ENCODE measurements at places on chromosomes 6 and 20.

- no peak for DNase-seq
These were observed 32.3 kb downstream of the ID4 start for GRCh38 chr6:19869464-19869863.

GRCh38 chr20:64058536-64058935, 4.5 kb upstream of the TCEA2 start:
- no peak for DNase-seq

GRCh38 chr6:10485406-10485805, 35.7 kb upstream of the GCNT2 start:
- no peak for DNase-seq

DNA sequence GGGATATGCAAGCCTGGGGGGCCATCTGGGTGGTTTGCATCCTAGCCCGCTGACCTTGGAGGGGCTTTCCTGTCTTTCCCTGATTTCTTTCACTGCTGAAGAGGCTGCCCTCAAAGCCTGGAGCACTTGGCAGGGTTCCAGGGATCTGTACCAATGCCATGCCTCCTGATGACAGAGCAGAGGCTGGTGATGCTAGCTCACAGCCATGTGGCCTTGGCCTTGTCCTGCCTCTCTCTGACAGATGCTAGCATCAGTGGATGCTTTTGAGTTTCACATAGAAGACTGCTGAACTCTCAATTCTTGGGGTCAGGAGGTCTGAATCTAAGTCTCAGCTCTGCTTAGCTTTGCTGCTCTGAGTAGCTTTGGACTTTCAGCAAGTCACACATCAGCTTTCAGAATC, 21.9 kb upstream of the RREB1 start:
- no peak for DNase-seq

DNA sequence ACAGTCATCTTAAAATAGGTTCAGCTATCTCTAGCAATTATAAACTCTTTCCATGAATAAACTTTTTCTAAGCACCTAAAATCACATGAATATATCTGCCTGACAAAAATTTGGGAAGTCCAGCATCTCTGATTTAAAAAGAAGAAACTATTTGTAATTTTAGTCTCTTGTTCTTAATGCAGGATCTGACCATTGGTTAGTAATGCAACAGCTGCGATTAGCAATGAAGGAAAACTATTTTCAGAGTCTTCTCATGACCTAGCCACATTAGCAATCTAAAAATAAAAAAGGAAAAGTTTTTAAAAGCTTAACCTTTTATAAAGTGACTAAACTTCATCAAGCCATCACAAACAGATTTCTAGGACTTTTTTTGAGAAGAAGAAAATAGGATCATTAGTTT, 97.5 kb downstream of the PTPRK start:
- DNase-seq = no peak

- DNase-seq = no peak
These were observed 62.8 kb downstream of the PLG start for GRCh38 chr6:160764847-160765246.

GRCh38 chr20:61252601-61253263, 671 bp downstream of the CDH4 start:
- DNase-seq = no peak

- DNase-seq = no peak
These were observed 336.8 kb upstream of the MANEA start for GRCh38 chr6:95240514-95240913.

GRCh38 chr20:61869750-61870507, 195.8 kb downstream of the TAF4 start:
- DNase-seq = no peak

- DNase-seq = no peak
These were observed 463 bp upstream of the HLA-DMB start for GRCh38 chr6:32941214-32941768.

GRCh38 chr20:13221313-13221672, 219 bp downstream of the ISM1 start:
- peak; percentile 12 for DNase-seq

- no peak for DNase-seq
These were observed 161.5 kb upstream of the HEY2 start for GRCh38 chr6:125587666-125588632.

GRCh38 chr20:34074101-34074760, 37.8 kb downstream of the EIF2S2 start:
- DNase-seq = no peak

DNA sequence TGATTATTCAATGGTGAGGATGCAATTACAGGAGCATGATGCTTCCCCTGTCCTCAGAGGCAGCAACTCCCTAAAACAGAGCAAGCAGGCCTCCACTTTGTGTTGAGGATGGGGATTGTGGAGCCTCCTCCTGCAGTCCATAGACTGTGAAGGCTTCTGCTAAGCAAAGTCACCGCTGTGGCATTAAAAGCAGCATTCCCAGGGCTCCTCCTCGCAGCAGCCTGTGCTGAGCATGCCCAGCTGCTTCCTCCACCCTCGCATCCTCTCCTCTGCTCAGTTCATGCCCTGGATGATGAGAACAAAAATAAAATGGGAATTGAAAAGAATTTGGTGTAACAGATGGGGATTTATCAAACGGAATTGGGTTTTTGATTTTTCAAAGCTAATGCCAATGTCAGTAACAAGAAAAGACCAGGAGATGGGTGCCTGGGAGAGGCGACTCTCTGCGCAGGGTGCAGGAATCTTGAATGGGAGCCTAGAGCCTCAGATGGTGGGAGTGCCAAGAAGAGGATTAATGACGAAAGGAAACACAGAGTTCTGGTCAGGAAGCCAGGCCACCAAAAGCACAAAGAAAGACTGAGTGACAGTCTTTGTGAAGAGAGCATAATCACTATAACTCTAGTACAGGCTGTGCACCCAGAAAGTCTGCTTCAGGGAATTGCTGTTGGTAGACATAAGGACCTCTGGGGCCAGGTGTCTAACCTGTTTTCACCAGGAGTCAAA, 347.6 kb downstream of the TPBG start:
- no peak for DNase-seq

- no peak for DNase-seq
These were observed 98.6 kb upstream of the RNF24 start for GRCh38 chr20:4113615-4114603.

- DNase-seq = no peak
These were observed 10.6 kb upstream of the RBBP8NL start for GRCh38 chr20:62437927-62438326.

- no peak for DNase-seq
These were observed 14.0 kb downstream of the IGF2R start for GRCh38 chr6:159982731-159983506.

GRCh38 chr6:153511896-153512496, 380.9 kb upstream of the RGS17 start:
- DNase-seq = no peak
